ENCODE measurements at places on chromosomes 6 and 20.

GRCh38 chr20:6026051-6026450 is 27.8 kb downstream of the LRRN4 start:
- DNase-seq, result no peak

GRCh38 chr6:90934081-90934480 is 347.2 kb upstream of the MAP3K7 start:
- DNase-seq, result no peak

DNA sequence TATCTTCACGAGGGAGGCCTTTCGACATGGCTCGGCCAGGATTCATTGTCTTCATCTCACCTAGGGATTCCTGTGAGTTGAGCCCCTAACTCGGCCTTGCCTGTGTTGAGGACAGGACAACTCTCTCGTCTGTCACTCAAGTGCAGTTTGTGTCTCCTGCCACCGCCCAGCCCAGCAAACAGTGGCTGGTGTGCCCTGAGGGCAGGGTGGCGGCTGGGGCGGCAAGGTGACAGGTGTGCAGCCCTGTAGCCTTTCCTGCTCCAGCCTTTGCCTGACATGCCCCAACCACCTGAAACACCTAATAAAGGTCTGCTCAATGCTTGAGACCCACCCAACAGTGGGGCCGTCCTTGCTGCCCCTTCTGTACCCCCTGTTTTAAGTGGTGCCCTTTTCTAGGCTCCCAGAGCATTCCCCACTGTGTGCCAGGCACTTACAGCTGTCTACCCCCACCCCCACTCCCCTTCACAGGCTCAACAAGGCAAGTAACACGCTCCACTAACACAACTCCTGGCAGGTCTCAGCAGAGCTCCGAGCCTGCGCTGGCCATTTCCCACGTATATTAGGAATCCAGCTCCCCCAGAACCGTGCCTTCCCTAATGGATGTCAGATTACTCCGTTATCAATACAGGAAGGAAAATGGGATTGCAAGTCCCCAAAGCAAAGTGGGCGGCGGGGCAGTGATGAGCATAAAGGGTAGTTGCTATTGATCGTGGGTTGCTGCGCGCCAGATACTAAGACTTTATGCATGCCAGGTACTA is 17.7 kb downstream of the GFRA4 start:
- DNase-seq, result no peak

- DNase-seq, result peak; percentile 48
Observed at GRCh38 chr6:36120979-36121786, 9.1 kb upstream of the MAPK13 start.

DNA sequence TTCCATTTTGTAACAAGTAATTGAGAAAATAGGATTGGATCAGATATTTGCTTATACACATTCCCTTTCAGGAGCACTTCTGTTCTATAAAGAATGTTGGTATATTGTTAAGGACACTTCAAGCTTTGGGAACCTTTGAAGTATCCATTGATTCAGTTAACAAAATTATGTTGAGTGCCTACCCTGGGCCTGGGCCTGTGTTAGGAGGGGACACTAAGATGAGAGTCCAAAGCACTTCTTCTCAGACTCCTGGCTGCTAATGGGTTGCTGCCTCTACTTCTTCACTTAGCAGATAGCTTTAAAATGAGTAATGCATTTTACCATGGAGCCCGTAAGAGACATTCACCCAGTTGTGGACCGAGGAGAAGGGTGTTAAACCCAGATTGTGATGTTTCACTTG is 40.3 kb downstream of the PTPN1 start:
- DNase-seq, result no peak

DNA sequence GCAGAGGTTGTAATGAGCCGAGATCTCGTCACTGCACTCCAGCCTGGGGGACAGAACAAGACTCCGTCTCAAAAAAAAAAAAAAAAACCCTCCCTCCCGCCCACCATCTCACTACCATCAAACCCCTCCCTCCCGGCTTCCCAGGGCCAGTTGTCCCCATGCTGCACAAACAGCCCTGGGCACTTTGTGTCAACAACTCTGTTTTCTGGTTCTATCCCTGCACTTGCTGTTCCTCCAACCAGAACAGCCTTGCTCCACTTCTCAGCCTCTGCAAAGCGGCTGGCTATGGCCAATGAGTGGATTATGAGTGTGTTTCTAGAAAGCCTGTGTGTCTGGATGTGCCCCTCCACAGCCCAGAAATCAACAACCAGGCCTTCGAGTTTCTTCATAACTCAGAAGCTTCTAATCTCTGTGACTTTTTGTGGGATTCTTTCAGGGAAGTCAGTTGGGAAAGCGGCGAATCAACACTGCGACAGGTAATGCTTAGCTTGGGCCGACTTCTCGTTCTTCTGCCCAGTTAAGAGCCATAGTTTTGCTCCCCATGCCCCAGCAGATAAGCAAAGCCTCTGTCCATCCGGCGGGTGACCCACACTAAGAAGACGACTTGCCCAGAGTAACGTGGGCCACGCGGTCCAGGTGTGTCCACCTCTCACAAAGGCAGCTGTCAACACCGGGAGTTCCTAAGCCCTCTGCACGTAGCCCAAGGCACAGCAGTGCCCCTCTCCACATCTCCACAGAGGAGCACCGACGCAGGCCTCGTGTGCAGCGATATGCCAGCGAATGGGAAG is 5.5 kb downstream of the ZBTB46 start:
- no peak for DNase-seq

GRCh38 chr20:3874194-3874844 is 14.9 kb upstream of the PANK2 start:
- no peak for DNase-seq

DNA sequence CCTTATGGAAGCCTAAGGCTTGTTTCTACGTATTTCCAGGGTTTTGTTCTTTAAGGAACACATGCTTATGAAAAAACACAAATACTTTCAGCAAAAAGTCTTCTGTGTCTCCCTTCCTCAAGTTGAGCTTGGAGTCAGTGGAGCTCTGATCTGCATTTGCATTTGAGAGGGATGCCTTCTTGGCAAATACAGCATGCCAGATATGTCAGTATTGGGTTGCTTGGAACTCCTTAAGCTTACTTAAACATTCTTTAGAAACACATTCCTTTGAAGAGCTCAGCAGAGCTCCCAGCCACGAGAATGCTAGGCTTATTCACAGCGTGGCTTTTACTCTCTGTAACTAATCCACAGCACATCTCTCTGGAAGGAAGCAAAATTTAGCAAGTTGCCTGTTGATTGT is 68.3 kb downstream of the ANKRD6 start:
- DNase-seq, result no peak

GRCh38 chr20:62675156-62675876 is 33.0 kb downstream of the SLCO4A1 start:
- DNase-seq, result no peak

DNA sequence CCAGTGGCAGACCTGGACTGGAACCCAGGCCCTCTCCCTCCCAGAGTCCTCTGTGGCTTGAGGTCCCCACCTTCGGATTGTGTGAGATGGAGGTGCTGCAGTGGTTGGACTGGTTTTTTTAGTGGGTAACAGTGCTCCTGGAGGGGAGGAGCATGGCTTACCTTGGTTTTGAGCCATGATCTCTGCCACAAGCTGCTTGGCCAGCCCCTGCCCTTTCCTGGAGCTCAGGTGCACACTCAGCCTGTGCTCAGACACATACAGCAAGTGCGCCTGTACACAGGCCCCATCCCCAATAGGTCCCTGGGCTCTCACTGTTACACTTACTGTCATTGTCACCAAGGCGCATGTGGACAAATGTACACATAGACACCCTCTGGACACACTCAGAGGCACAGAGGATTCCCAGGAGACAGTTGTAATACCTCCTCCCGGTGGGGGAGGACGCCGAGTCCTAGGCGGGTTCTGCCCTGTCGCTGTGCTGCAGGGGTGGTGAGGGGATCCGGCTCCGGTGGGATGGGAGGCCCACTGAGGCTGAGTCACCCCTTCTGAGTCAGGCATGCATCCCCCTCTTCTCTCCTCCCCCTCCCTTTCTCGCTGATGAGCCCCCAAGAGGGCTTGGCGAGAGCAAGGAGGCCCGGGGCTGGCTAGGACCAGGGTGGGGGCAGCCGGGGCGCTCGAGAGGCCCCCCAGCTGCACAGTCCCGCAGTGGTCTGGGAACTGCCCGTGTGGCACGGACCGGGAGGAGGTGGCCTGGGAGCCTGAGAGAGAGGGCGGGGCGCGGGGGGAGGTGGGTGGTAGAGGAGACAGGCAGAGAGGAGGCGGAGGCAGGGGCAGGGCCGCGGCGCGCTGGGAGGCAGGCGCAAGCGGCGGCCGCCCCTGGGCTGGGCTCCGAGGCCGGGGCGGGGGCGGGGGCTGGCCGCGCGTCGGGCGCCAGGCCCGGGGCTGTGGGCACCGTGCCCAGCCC is 522 bp upstream of the EPB41L1 start:
- DNase-seq, result no peak

Measured in CD8-positive, alpha-beta memory T cell (primary cell).